Stimulated activated CD4-positive, alpha-beta T cell treated with anti-CD3 and anti-CD28 coated beads, Interleukin-4, amount 100 ng/mL, for 1 hour (primary cell): ENCODE measurements at places on chromosomes 7 and 10.

GRCh38 chr7:131244259-131244852, 83.3 kb upstream of the MKLN1 start:
- peak; percentile 9 for DNase-seq

DNA sequence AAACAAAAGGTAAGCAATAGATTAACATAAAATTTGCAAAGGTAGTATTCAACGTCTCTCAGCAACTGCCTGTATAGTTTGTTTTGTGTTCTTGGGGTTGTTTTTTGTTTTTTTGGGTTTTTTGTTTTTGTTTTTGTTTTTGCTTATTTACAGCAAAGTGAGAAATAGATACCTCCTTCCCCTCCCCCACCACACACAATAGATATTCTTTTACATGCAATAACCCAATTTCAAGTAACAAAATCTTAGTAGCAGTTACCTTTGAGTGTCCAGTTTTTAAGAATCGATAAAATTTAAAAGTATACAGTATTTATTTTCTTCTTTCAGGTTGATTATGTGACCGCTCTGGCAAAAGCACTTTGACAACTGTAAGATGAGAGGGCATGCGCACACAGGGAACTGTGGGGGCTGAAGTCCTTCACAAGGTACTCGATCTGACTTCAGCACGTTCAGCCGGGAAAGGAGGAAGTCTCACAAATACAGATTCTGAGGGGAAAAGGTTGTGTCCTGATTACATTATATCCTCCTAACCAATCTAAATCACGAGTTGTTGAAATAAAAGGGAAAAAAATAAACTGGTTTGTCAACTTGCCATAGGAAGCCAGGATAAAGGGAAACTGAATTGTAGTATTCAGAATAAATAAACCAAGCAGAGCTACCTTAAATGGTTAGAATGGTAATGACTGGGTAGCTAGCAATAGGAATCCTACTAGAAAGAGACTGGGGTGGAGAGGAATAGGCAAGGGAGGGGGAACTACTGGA, 47.8 kb downstream of the CPEB3 start:
- peak; percentile 43 for DNase-seq

- no peak for DNase-seq
Observed at GRCh38 chr7:11552676-11553296, 279.2 kb downstream of the THSD7A start.

DNA sequence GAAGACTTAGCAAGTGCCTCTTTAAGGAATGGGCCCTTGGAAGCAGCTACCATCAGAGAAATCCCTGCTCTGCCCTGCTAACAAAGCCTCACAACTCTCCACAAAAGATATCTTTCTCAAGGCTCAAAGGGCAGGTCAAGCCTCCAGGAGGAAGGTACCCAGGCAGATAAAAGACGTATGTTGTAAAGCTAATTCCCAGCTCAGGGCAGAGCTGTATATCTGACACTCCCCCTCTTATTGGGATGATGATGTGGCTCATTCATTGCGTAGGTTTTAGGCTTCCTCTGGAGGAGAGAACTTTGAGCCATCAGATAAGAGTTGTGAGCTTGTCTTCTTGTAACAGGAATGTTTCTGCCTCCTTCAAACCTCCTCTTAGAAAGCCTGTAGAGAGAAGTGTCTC, 145.4 kb downstream of the CALN1 start:
- DNase-seq, result no peak

GRCh38 chr7:73382934-73383503, 50.6 kb upstream of the FZD9 start:
- DNase-seq, result no peak
